Brain (organoid and tissue), 16 donors: ENCODE measurements at places on chromosomes 12 and 14.

GRCh38 chr12:93198086-93198485 lies 179.6 kb upstream of the NUDT4 start:
- DNase-seq, result no peak

DNA sequence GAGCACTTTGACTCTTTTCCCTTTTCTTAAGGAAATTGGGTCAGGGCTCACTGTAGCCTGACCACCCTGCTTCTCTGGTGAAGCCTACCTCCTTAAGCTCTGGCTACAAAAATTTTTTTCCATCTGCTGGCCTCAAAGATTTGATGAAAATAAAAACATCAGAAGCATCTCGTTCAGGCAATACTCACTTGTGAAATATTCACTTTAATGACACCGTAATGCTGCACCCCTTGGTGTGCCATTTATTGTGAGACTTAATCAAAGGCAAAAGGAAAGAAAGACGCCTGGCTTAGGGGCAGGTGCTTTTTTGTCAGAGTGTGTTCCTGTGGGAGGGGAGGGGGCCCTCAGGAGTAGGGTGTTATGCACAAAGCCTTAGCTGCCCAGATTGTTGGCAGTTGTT lies 155.0 kb upstream of the TMPO start:
- peak; percentile 93 for DNase-seq

DNA sequence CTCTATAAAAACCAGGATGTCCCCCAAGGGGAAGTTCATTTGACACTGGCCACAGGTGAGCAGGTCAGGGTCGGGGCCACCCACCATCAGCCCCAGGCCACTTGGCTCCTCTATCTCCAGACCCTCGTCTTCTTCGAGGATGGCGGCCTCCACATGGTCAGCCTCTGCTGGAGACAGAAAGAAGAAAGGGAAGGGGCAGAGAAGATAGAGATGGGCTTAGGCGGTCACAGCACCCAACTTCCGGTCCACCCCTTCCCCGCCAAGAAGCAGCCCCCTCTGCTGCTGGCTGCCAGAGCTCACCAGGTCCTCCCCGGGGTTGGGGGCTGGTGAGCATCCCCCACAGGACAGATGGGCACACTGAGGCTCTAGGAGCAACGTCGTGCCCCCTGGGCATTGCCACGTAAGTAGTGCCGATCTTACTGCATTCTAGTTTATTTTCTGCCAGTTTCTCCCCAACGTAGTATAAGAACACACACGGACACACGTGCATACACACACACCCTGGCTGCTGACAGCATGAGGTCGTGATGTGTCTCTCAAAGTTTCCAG lies 14.2 kb downstream of the BCL11B start:
- DNase-seq, result no peak

DNA sequence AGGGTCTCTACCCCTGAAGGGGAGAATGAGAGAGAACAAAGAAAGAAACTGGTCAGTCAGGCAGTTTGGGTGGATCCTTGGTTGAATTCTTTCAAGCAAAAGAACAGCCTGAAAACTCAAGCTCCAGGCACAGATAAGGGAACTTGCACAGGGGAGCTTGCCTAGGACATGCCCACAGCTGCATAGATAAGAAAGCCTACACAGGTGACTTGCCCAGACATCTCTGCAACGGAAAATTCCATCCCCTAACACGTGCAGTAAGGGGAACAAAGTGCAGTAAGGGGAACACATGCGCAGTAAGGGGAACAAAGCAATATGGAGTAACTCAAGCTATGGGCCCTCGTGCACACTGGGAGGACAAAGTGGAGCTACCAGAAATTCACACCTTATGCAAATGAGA lies 540.1 kb upstream of the MIS18BP1 start:
- DNase-seq, result no peak

DNA sequence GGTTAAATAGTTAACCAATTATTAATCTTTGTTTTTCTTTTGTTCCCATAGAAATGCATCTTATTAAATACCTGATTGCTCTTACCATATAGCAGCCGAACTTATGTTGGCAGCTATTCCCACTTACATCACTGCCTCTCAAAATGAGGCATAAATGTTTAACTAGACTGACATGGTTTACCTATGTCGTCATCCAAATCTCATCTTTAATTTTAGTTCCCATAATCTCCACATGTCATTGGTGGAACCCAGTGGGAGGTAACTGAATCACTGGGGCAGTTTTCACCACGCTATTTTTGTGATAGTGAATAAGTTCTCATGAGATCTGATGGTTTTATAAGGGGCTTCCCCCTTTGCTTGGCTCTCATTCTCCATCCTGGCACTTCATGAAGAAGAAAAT lies 499.2 kb upstream of the ATP2B1 start:
- DNase-seq, result no peak

DNA sequence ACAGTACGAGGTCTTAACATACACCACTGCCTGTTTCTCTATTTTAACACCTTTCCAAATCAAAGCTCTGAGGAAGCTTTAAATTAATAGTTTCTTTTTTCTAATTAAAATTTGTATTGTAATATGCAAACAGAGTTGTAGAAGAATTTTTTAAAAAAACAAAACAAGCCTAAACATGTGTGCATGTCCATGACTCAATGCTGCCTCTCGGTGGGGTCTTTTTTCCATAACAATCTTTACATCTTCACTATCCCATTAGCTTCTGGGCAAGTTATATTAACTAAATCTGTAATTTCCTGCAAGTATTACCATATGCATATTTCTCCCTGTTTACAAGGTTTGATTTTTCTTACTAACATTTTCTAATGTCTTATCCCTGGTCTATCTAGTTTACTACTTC lies 143.9 kb upstream of the NAV3 start:
- DNase-seq, result peak; percentile 60

- DNase-seq, result no peak
Observed at GRCh38 chr14:80933282-80933681, 8.3 kb downstream of the CEP128 start.

GRCh38 chr14:33943096-33943883 lies 7.6 kb downstream of the EGLN3 start:
- DNase-seq, result peak; percentile 86

DNA sequence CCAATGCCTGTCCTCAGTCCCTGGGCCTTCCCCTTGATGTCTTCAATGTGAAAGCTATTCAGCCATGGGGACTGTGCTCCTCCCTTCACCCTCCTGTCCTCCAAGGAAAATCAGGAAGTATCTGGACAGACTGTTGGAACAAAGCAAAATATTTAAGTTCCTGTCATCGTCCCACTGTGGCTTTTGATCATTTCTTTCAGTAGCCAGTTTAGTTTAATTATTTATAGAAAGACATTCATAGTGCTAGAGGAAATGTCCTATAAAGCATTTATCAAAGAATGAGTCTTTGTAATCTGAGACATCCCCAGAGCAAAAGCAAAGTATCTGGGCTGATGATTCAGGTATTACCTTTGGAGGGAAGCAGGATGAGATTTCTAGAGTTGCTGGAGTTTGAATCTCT lies 254.1 kb downstream of the NRXN3 start:
- DNase-seq, result no peak

- no peak for DNase-seq
Observed at GRCh38 chr12:27975222-27976136, 2.9 kb upstream of the PTHLH start.

DNA sequence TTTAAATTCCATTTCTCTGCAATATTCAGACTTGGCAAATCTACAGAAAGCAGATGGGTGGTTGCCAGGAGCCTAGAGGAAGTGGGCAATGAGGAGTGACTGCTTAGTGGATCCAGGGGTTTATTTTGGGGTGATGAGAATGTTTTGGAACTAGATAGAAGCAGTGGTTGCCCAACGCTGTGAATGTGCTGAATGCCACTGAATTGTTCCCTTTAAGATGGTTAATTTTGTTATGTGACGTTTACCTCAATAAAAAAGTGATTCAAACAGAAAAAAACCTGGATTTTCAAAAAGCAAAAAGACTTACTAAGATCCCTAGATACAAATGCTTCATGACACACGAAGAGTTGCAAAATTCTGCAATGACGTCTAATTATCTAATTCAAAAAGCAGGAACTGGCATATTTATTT lies 34.2 kb downstream of the DAO start:
- peak; percentile 30 for DNase-seq

DNA sequence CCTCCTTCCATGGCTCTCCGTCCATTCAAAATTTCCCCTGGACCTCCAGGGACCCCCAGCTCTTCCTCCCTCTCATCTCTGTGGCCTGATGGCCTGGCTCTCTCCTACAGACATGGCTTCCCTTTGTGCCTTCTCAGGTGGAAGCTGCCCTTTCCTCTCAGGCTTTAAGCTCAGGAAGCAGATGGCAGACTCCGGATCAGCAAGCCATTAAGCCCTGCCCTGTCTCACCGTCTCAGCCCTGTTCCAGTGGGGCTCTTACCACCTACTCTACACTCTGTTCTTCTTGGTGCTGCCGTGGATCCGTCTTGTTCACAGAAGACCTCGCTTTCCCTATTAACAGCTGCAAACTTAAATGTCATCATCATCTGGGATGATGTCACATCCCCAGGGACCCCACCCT lies 33.1 kb downstream of the NPC2 start:
- DNase-seq, result no peak

DNA sequence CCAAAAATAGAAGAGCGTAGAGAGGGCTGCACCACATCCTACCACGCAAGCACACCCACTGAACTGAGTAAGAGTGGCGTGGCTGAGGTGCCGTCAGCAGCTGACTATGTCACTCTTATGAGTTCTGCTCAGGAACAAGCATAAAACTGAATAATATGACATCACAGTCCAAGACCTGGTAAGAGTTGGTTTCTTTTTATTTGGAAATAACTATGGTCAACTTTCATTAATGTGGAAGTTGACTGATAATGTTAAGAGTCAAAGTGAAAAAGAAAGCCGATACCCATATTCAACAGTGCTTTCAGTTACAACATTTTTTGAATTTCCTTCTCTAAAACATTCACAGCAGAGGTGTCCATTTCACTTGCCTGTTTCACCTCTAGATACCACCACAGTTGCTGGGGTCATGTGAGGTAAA lies 44.6 kb downstream of the GNS start:
- no peak for DNase-seq
